ENCODE measurements at places on chromosomes 6 and 20.

GRCh38 chr20:22431419-22431818 lies 153.0 kb downstream of the FOXA2 start:
- no peak for DNase-seq

GRCh38 chr20:62368976-62369814 lies 2.1 kb upstream of the LAMA5 start:
- DNase-seq = peak; percentile 84

DNA sequence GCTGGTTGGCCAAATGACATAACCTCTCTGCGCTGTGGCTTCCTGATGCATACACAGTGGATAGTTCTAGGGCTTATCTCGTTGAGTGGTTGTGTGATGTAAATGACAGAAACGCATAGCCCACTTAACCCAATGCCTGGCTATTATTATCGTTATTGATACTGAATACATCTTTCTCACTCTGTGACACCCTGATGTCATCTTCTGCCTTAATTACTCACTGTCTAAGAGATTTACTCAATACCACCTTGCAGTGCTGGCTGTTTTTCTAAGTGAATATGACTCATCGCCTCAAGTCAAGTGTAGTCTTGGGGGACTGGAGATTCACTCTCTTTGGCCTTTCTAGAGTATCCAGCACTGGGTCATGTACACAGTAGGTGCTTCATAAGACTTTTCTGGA lies 73.6 kb downstream of the NDUFAF5 start:
- DNase-seq = no peak

- no peak for DNase-seq
Measured at GRCh38 chr6:105591053-105591452, 188.2 kb upstream of the PREP start.

GRCh38 chr6:169160855-169161560 lies 92.6 kb downstream of the THBS2 start:
- DNase-seq = no peak

DNA sequence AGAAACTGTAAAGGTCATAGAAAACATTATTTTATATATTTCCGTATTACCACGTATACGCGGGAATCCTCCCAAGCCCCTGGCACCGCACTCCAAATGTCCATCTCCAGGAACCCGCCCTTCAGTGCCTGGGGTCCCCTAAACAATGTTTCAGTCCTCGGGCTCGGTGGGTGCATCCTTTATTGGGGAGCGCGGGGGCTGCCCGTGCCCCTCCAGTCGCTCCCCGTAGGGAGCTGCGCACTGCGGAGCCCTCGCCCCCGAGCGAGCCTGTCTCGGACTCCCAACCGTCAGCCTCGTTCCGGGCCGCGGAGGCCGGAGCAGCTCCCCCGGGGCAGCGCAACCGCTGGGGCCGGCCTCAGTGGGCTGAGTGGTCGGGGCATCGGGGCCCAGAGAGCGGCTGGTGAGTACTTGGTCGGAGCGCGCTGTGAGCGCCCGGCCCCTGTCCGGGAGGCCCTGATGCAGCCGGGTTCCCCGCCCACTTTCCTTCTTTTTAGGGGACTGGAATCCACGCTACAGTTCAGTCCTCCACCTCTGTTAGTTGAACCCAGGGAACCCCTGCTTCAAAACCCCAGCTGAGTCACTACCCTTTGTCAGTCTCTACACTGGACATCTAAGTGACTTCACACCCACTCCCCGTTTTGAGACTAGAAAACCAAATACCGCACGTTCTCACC lies at the start of gene DNAH8:
TSS of gene DNAH8 (plus strand) at position 296 of the 674 bp plus-strand sequence. CDS start 7,499 bp downstream, outside the sequence.
- no peak for DNase-seq

DNA sequence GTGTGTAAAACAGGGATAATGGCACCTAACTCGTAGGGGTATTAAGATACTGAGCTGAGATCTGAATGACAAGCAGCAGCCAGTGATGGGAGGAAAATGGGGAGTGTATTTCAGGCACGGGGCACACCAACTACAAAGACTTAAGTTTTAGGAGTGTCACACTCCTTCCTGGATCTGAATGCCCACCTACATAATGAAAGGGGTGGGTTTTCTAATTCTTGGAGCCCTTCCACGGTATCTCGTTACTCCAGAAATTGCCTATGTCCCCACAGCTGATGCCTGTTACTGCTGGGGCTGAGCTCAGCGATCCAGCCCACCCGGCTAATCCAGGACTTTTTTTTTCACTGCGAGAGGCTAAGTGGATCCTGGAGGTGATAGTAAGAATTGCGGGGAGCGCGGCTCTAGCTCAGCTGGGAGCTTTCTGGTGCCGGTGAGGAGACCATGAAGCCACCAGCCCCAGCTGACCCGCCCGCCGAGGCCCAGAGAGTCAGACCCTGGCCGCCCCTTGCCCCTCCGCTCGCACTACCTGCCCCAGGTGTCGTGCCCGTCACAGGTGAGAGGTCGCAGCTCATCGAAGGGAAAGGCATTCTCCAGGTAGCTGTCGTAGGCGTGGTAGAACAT lies 727 bp downstream of the EDEM2 start:
- peak; percentile 50 for DNase-seq

GRCh38 chr20:17317341-17317740 lies 90.5 kb downstream of the PCSK2 start:
- no peak for DNase-seq

DNA sequence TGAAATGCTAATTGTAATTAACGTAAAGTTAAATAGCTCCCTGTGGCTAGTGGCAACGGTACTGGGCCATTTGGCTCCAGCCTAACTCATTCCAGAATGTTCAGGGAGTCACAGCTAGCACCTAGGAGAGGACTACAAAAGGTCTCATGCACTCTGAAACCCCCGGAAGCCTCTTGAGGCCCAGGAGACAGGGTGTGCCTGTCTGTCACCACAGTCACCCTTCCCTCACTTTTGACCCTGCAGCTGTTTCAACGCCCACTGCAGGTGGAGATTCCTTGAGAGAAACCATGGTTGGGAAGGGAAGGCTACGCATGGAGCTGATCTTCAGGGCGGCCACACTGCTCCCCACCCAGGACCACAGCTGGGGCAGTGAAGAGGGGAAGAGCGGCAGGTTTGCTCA lies 58.6 kb downstream of the SULF2 start:
- no peak for DNase-seq

DNA sequence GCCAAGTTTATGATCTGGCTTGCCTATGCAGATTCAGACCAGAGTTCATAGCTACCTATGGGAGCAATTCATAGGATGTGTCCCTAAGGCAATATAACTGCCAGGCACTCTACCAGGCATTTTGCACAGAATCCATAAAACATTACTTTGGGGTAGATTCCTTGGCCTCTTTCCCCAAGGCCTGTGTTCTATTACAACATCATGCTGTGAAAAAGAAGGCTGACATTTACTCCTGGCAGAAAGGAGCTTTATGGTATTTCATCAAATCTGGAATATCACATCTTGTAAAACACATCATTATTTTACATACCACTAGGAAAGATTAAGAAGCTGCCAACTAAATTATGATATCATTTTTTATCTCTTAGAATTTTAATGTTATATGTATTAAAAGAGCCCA lies 287.0 kb upstream of the MARCKS start:
- DNase-seq = no peak

DNA sequence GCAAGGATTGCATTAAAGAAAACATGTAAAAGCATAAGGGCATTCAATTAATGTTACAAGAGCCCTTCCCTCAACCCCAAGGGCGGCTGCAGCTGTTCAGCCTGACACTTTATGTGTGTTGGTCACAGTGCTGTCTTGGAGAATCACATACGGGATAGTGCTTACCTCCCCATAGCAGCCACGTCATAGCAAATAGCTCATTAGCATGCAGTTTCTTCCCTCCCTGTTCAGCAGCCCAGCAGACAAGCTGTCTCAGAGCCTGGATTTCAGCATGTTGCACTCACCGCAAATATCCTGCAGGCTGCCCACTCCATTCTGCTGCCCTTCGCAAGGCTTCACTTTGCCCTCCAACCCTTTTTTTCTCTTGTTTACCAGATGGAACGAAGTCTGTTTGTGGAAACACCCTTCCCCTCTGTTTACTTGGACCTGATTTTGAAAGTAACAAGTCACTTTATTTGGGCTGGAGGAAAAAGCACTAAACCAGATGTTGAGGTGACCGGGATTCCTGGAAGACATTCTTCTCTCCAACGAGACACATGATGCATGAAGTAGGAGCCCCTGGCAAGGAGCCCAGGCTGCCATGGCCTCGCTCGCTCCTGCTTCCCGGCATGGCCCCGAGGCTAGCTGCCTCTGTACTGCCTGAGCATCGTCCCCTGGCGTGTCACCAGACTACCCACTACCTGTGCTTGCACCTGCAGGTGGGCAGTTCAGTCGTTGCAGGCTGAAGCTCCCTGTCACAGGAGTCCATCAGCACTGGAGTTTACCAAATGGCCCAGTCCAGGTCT lies 151.6 kb upstream of the GMDS start:
- no peak for DNase-seq

DNA sequence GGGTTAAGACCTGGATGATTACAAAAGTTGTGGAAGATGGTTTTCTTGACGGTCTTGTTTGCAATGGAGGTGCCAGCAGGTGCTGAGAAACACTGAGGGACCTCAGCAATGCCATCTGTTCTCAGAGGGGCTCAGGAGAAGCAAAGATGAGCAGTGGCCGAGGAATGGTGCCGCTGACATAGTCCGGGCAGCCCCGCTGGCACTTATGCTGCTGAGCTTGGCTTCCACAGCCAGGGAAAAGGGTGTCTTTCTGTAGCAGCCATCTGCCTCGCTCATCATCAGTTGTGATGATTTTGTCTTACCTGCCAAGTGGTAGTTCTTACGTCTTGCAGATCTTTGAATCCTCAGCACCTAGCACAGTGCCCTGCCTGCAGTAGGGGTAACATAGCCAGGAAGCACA lies 55.7 kb downstream of the PPP1R14C start:
- DNase-seq = no peak

GRCh38 chr6:33959661-33960344 lies 156.0 kb upstream of the MLN start:
- DNase-seq = no peak
